ENCODE measurements at places on chromosomes 5 and 9.

DNA sequence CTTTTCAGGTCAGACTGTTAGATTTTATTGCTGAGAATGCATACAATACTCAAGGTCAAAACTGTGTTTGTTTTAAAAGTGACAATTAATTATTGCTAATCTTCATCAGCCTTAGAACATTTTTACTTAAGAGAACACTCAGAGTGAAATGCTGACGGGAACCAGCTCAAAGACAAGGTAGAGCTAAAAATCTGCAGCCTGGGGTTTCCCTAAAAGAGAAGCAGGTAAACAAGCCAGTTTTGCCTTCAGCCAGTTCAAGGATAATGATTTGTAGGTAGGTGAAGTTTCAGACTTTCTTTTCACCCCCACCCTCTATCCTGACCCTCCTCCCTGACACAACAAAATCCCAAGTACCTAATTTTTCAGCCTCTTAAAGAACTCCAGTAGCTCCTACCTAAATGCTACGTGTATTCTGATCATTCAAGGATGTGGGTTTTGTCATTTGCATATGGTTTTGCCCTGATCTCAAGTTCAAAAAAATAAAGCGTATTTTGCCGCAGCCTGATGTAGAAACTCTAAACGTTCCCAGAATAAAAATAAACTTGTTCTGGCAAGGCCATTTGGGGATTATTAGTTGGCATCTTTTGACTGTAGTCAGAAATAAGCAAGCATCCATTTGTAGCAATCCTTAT lies 407.2 kb downstream of the EFNA5 start:
- DNase-seq = no peak

DNA sequence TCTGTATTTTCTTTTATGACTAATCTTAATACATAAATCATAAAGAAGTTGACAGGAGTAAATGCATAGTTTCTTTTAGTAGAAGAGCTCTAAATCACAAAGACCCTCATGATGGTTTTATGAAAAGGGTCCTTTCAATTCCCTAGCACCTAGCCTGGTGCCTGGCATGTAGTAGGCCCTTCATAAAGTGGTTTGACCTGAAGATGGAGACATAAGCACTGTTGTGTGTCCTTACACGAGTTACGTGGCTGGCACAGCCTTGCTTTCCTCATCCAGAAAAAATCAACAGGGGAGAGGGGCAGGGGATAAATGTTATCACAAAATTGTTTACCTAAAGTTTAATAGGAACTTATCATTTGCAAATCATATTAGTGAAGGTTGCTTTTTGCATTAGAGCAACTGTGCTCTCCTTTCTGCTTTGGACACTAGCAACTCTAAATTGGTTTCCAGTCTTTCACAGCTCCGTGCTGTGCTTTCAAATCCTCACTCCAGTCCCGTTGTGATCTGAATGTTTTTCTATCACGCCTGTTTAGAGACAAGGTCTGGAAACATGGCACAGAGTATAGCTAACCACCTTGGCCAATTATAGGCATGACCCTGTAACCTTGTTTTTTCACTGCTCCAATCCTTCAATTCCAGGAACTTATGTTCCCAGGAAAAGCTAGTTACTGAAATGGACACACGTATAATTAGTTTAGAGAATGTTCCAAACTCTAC lies 55.7 kb downstream of the ARL15 start:
- DNase-seq = peak; percentile 33

GRCh38 chr5:125198270-125198974 lies 452.0 kb upstream of the ZNF608 start:
- peak; percentile 52 for DNase-seq

DNA sequence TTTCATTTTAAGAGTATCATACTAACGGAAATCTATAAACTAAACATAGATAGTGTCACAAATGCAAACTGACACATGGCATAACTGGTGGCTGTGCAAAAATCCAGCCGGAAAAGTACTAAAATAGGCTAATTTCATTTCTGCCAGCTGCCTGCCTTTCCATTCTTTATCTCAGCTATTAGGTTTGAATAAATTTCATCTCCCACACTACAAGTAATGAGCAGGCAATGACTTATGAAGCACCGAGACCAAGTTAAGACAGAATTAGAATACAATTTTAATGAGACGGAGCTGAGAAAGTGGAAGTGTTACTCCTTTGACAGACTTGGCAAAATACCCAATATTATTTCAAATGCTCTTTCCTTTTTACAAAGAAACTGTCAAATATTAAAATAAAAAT lies 258.8 kb upstream of the ZNF608 start:
- DNase-seq = peak; percentile 10

- DNase-seq = no peak
Measured at GRCh38 chr5:154163327-154164248, 26.9 kb upstream of the GALNT10 start.

- DNase-seq = no peak
Measured at GRCh38 chr5:53287573-53287972, 178.0 kb upstream of the MOCS2 start.

- DNase-seq = no peak
Measured at GRCh38 chr9:135018306-135018915, 69.1 kb upstream of the OLFM1 start.

DNA sequence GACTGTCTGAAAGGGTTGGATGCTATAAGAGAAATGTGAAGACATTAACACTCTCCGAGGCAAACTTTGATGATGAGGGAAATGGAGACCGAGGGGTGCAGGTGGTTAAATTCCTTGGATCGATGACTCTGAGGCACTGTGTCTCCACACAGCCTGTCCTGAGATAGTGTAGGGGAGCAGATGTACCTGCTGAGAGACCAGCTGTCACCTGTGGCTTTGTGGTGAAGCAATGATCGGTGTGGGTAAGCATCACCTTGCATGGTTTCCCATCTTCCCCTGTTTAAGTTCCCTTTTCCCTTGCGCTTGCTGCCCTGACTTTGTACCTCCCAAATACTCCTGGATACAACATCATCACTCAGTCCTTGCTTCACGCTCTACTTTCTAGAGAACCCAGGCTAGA lies 9.8 kb upstream of the MIER3 start:
- no peak for DNase-seq

- DNase-seq = no peak
Measured at GRCh38 chr5:14374100-14374499, 207.5 kb upstream of the OTULINL start.

DNA sequence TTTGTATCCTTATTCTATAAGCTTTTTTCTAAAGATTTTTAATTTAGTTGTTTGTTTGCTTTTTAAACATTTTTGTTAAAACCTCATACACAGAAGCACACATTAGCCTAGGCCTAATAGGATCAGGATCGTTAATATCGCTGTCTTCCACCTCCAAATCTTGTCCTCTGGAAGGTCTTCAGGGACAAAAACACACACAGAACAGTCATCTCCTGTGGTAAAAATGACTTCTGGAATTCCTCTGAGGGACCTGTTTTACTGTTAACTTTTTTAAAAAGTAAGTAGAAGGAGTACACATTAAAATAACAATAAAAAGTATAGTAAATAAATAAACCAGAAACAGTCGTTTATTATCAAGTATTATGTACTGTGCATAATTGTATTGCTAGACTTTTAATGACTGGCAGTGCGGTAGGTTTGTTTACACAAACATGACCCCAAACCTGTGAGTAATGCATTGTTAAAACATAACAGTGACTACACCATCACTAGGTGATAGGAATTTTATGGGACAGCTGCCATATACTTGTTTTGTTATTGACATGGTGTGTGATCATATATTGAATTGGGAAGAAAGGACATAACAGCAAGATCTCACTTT lies 109.6 kb downstream of the ZCCHC7 start:
- DNase-seq = no peak

DNA sequence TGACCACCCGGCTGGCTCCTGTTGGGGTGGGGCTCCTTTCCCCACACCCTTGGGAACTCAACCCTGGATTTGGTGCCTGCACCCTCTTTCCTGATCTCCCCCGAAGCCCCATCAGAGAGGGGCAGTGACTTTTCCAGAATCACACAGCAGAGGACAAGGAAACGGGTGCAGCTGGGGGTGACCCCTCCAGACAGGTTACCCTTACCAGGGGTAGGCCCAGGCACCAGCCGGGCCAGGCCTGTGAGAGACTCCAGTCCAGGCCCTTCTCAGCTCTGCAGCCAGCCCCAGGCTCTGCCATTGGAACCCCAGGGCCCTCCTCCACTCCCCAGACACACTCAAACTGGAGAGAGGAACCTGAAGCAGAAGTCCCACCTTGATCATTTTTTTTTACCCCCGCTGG lies 19.0 kb upstream of the PHYHD1 start:
- no peak for DNase-seq

- no peak for DNase-seq
Measured at GRCh38 chr5:37045703-37046102, 169.1 kb downstream of the NIPBL start.

- no peak for DNase-seq
Measured at GRCh38 chr5:16461026-16461425, 4.6 kb downstream of the ZNF622 start.

DNA sequence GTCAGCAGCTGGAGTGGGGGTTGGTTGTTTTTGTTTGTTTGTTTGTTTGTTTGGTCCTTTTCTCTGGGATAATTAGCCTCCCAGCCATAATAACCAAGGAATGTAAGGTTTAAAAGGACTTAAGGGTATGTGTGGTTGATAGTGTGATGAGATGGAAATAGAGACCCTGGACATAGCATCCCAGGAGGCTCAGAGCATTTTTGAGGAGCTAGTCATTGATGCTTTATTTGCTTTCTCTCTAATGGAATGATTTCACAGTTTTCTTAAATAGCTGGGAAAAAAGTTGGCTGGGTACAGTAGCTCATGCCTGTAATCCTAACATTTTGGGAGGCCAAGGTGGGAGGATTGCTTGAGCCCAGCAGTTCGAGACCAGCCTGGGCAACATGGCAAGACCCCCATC lies 45.1 kb downstream of the TTC1 start:
- no peak for DNase-seq

- peak; percentile 76 for DNase-seq
Measured at GRCh38 chr9:2022560-2022959, 7.4 kb downstream of the SMARCA2 start.

GRCh38 chr5:160799184-160799583 lies 52.8 kb downstream of the ATP10B start:
- peak; percentile 73 for DNase-seq

GRCh38 chr9:93133681-93134014 lies 403 bp downstream of the NINJ1 start:
- DNase-seq = peak; percentile 82

GRCh38 chr5:148214665-148215185 lies 11.9 kb downstream of the SPINK6 start:
- no peak for DNase-seq

- peak; percentile 63 for DNase-seq
Measured at GRCh38 chr5:134543820-134544614, 18.5 kb downstream of the JADE2 start.

DNA sequence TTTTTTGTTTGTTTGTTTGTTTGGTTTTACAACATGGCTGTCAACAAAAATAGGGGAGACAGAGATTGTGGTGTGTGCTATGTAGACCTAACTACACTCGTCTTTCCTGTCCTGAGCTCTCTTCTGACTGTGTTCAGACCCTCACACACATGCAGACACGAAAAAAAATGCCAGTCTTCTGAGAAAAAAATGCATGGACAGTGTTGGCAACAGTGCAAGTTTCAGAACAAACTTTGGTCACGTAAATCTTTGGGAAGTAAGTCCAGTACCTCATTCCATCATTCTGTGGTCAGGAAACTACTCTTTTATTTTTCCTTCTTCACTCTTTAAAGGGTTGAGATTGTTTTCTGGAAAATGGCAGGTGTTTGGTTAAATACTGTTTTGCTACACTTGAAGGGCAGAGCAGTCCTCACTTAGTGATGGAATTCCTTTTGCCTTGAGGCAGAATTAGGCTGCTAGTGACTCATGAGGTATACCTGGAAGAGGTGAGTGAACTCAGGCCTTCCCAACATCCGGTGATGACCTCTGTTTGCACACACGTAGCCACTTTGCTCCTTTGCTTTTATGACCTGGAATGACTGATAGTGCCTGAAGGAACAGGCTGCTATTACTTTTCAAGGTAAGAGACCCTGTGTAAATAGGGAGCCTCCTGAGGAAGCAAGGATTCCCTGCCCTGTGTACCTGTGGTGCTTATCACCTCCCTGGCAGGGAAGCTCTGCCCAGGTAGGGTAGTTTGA lies 81.6 kb upstream of the TNFAIP8 start:
- no peak for DNase-seq

DNA sequence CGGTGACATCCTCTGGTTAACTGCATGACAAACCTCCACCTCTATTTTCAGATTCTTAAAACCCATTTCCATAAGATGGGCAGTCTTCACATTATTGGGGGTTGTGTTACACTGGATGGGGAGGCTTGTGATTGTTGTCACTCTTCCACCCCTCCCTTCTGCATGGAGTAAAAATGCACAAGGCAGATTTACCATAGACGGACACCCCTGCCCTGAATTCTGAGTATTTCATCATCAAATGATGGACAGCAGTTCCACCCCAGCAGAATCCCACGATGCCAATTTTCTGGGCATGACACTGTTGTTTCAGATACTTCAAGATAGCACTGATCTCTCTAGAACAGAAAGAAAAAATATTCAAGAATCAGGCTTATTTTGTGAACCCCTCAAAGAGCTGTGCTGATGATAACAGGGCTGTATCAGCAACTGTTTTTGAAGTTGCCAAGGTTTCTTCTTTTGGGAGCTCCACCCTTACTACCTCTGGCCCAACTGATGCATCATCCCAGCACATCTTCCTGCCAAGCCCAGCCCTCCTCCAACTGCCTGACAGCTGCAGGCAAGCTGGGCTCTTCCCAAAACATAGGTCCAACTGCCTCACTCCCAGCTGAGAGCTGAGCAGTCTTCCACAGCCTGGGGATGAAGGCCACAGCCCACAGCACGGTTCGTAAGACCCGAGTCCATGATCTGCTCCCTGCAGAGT lies 21.4 kb downstream of the CMBL start:
- peak; percentile 69 for DNase-seq

DNA sequence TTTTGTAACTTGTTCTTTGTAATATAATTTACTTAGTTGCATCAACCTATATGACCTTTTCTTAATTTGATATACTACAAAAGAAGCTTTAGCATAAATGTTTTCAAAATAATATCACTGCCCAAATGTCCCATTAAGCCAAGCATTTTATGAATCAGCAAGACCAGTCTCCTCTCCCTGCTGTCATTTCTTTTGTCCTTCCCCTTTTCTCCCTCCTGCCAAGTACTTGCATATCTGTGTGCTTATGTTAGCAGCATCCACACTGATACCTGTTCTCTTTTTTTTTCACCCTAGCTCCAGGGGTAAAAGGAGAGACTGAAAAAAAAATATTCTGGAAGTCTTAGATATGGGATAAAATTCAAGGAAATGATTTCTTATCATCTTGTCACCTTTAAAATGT lies 69.7 kb downstream of the ZSWIM6 start:
- DNase-seq = peak; percentile 44

GRCh38 chr9:16099732-16100536 lies 547.1 kb downstream of the CCDC171 start:
- no peak for DNase-seq
